NCI-H2081 (cell line): ENCODE measurements at places on chromosomes 12 and 14.

DNA sequence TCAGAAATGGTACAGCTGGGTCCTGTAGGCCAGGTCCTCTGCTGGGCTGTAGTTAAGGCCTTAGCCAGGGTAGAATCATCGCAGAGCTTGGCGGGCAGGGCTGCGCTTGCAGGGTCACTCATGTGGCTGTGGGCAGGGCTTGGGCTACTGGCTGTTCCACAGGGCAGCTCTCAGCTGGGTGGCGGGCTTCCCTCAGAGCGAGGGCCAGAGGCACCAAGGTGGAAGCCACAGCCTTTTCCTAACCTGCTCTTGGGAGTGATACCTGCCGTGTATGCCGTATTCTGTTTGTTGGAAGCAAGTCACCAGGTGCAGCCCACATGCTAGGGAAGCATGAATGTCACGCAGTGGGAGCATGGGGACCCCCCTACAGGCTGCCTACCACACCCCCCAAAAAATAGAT lies 69.8 kb upstream of the RIN3 start:
- DNase-seq, result no peak

- no peak for DNase-seq
Measured at GRCh38 chr12:64560396-64561301, 49.6 kb upstream of the RASSF3 start.

- no peak for DNase-seq
Measured at GRCh38 chr12:123050913-123051312, 70.4 kb downstream of the ARL6IP4 start.

DNA sequence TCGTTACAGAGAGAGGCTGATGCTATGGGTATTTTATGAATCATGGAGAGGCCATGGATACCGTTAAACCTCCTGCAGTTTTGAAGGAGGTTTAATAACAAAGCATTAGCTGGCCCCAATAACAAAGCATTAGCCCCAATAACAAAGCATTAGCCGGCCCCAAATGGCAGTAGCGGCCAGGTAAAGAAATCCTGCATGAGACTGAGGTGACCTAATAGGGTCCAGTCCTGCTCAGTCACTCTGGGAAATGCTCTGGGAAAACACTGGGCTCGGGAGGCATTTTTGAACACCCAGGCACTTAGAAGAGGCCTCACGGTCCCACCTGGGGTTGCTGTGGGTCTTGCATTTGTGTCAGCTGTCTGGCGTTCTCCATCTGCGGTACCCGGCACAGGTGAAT lies 776 bp upstream of the RIN3 start:
- DNase-seq, result no peak

DNA sequence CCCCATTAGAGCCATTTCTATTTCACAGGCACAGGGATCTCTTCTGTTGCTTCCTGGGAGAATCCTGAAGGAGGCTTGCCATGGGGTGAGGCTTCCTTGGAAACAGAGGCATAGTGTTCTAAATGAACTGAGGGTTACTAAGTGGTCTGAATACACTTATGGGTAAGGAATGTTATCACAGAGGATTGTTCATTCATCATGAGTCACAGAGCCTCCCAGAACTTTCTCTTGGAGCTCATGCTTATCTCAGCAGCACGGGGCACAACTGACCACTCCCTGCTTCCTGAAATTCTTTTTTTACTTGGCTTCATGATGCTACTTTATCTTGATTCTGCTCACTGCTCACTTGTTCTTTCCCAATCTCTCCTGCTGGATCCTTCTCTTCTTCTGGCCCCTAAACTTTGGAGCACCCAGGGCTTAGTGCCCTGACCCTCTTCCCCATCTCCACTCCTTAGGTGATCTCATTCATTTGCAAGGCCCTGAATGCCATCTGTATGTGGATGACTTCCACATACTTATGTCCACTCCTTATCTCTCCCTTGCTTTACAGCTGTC lies 57.9 kb downstream of the ANO6 start:
- DNase-seq, result no peak

DNA sequence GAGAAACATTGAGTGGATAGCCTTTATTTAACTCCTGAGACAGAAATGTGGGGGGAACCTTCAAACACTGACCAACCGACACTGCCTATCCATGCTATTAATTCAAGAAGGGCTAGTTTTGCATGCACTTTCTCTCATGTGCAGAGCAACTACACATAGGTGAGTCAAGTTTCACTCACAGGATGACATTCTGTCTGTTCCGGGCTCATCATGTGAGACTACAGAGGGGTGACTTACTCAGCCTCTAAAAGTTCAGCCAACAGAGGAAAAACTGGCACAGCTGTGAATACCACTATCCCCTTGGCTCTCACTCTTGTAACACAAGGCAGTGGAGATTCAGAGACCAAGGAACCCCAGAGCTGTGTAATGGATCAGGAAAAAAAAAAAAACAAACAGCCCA lies 13.3 kb downstream of the BEST3 start:
- DNase-seq, result no peak

- no peak for DNase-seq
Measured at GRCh38 chr14:93153121-93153520, 31.6 kb downstream of the MOAP1 start.

GRCh38 chr12:88844426-88844825 lies 264.2 kb upstream of the KITLG start:
- DNase-seq, result no peak

DNA sequence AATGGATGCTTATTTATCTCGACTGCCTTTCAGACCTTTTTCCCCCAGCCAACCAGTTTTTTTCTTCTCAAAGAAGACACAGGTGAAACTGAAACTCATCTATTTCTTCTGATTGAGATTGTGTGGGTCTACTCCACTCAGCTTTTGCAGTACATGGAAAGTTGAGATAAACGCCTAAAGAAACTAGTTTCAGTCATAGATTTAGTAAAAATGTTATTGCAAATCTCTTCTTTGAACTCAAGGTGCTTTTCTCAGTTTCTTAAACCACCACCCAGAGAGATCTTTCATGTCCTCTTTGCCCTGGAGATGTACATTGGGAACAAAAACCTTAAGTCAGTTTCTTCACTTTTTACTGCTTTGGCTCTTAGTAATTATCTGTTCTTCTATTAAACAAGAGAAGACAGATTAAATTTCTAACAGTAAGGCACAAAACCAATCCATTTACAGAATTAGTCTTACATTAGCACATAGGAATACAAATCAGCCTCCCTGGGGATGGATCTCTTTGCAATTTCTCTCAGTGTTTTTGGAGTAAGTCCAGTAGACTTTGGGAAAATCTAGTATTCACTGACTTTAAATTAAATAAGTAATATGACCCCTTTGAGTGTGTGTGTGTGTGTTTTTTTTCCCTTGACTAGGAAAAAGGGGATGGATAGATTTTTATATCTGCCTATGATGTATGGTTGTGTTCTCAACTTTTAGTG lies 11.6 kb downstream of the FBXW8 start:
- no peak for DNase-seq

DNA sequence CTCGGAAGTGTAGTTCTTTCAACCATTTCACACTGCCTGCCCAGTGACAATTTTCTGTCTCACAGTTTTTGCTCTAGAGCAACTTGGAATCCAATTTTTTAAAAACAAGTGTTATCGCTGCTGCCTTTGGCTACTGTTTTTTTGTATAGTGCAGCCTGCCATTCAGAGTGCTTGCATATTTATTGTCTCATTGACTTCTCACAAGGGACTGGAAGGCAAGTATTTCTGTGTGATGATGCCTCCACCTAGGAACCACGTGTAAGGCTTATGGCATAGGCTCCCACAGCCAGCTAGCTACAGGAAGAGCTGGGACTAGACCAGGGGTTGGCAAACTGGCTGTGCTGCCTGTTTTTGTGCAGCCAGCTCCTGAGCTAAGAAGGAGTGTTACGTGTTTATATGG lies 903 bp downstream of the PARPBP start:
- peak; percentile 27 for DNase-seq
